ENCODE measurements at places on chromosomes 3 and 15. TPM values are rescaled to one million over a fixed set of nuclear protein-coding genes. Genes with fewer than 3 reads are reported as not detected.

- no peak for DNase-seq
These were observed 15.5 kb downstream of the TRAK1 start for GRCh38 chr3:42106646-42107045.

DNA sequence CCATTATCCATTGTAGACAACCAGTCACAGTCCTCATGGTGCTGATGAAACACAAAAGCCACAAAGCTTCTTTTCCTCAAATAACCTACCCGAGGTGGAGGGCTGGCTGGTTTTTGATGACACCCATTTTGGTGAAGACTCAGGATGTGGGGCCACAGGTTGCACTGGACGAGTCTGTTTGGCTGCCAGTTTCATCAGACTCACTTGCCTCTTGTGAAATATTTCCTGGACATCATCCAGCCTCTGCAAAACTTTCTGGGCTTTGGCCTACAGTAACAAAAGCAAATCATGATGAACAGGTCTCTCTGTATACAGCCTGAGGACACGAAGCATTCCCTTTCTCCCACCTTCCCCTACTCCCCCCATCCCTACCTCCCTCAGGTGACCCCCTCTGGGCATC, 42.2 kb downstream of the B3GNT5 start:
- peak; percentile 24 for DNase-seq

GRCh38 chr3:58620421-58620820, 43.2 kb upstream of the FAM107A start:
- no peak for DNase-seq

GRCh38 chr3:64972793-64973192, 285.0 kb upstream of the ADAMTS9 start:
- DNase-seq = no peak

GRCh38 chr15:58732625-58733363, 16.7 kb downstream of the ADAM10 start:
- no peak for DNase-seq

The SH2D7 gene
- total RNA-seq = not detected

The ECE2 gene
- not detected for total RNA-seq

The RASGRF1 gene
- total RNA-seq = 1.8 TPM

The PIK3R4 gene
- 44.2 TPM for total RNA-seq

Data from uterus (tissue), 4 donors.